ENCODE measurements at places on chromosomes 3 and 15.

- DNase-seq = no peak
Observed at GRCh38 chr3:42691816-42692666, 6.7 kb downstream of the KLHL40 start.

- DNase-seq = no peak
Observed at GRCh38 chr3:151675858-151676615, 57.7 kb upstream of the AADACL2 start.

DNA sequence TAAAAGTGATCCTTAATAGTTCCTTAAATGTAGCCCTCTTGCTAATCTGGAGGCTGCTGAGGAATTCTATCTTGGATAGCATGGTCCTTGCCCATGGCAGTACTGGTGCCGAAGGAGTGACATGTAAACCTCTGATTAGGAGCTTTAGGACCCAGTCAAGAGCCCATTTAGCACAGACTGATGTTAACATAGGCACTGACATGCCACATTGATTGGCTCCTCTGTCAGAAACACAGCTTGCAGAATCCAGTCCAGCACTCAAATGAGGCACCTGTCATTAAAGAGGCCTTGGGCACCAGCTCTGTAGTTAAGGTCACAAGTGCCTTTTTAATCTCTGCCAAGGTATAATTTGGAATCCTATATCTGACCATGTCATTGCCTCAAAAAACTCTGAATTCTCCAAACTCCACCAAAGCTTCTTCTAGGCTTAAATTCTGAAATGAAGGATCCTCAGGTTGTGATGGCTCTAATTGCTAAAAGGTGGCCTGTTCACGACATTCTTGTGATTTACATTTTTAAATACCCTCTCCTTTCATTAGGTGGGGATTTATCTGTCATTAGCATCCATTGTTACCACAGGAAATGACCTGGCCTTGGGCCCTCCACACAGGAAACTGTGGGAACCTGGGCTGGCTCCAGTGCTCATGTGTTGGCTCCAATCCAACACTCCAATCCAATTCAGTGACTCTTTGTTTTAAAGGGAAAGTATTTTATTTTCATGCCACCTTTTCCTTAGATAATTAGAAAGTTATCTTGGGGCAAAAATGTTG, 57.3 kb upstream of the RNF7 start:
- DNase-seq = no peak

DNA sequence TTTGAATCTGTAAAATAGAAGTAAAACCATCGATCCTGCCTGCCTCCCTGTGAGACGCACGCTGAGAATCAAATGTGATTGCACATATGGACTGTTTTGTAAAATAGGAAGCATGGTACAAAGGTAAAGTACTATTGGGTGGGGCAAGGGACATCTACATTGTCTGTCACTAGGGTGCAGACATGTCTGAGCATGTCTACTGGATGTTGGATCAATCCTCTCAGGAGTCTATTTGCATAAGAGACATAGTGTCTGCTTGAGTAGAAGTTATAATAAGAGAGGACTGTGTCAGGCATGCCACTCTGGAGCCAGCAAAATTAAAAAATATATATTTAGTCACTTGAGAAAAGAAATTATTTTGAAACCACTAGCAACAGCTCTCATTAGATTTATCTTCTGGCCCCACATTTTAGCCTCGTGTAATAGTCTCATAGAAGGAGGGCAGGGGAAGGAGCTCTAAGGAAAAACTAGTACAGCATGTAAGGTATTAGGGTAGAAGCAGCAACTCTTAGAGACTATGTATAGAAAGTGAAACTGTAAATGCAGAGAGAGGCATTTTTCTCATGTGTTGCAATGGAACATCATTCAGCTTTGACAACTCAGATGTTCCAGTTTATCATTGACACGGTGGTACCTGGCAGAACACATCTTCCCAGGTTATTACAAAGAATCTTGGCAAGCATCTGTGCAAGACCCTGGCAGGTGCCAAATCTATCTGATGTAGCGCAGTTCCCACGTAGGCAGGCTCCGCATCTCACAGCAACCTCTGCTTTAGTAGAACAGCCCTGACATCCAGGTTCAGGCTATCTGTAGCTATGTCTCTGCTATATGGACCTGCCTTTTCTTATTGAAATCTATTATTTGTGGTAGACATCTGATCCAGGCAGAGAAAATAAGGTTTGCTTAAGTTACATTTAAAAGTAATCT, 85.2 kb upstream of the CHL1 start:
- DNase-seq = no peak

DNA sequence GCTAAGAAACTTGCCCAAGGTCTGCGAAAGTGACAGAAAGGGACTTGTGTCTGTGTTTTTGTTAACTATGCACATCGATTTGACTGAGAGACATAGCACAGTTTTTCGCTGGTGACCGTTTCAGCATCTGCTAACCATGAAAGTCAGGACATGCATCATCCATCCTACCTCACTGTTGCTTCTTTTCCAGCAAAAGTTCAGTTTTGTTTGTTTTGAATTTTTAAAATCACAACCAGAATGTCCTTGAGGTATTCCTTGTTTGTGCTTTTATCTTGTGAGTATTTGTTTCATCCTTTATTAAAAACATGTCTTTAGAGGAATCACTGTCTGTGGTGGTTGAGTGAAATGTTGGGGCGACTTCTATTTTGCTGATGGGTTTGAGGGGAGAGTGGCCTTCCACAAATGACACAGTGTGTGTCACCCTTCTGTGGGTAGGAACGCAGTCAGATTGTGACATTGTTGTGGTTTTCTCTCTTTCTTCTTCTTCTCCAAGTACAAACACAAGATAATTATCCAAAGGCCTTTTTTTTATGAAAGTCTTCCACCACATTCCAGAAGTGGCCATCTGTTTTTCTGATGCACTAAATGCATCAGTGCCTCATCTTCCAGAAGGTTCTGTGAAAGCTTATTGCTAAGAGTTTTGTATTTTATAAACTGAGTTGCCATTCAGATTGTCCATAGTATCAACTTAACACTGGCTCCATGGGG, 214.4 kb upstream of the NR2E3 start:
- no peak for DNase-seq

- no peak for DNase-seq
Observed at GRCh38 chr15:70100474-70101341, 3.0 kb upstream of the TLE3 start.
